Motor neuron (in vitro differentiated cells): ENCODE measurements at places on chromosomes 2 and 18. TPM values are rescaled to one million over a fixed set of nuclear protein-coding genes. Genes with fewer than 3 reads are reported as not detected.

- ATAC-seq, result peak; percentile 51
Observed at GRCh38 chr2:218286570-218287459, 5.5 kb downstream of the TMBIM1 start.

DNA sequence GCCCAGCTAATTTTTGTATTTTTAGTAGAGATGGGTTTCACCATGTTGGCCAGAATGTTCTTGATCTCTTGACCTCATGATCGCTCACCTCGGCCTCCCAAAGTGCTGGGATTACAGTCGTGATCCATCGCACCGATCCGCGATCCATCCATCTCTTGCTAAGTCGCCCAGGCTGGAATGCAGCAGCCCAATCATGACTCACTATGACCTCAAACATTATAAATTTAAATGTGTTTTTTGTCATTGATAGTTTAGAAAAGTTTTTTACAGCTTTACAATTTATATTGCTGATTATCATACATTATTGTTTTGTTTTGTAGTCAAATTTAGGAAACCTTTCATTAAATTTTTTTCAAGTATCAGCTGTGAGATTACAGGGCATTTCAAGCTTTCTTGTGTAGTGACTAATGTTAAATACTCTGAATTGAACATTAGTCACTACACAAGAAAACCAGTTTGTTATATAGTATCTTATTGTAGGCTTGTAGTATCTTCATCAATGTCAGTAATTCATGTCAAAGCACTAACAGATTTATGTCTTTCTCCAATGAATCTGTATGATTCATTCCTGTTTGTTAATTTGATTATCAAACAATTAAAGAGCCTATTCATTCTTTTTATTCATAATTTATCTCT is 37.5 kb downstream of the NR4A2 start:
- no peak for ATAC-seq

UGP2 gene
- 184 and 208 TPM in 2 replicates for total RNA-seq

REEP1 gene
- 1.2 and 4.7 TPM in 2 replicates for total RNA-seq

NPHP1 gene
- 7.4 and 11.8 TPM in 2 replicates for total RNA-seq
